ENCODE measurements at places on chromosomes 6 and 20. TPM values are rescaled to one million over a fixed set of nuclear protein-coding genes. Genes with fewer than 3 reads are reported as not detected.

MUC21 gene
- total RNA-seq, result not detected

DNA sequence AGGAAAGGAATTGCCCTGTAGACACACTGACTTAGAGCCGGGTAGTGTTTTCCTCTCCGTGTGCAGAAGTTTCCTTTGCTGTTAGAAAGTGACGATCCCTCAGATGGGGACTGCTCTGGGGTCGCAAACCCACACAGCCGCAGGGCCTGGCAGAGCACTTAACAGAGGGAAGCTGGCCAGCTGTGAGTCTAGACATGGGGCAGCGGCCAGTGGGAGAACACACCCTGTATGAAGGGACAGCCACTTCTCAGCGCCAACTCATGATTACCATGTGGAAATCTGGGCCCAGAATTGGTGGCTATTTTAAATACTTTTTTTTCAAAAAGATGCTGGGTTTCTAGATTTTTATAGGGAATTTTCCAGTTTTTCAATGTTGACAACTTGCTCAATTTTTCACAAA, 39.4 kb downstream of the SLC9A8 start:
- DNase-seq, result no peak

YWHAB gene
- total RNA-seq, result 389 TPM

- no peak for DNase-seq
These were observed 12.7 kb upstream of the IFNGR1 start for GRCh38 chr6:137231895-137232294.

MAP7 gene
- 107 TPM for total RNA-seq

OOEP gene
- total RNA-seq, result not detected

DNA sequence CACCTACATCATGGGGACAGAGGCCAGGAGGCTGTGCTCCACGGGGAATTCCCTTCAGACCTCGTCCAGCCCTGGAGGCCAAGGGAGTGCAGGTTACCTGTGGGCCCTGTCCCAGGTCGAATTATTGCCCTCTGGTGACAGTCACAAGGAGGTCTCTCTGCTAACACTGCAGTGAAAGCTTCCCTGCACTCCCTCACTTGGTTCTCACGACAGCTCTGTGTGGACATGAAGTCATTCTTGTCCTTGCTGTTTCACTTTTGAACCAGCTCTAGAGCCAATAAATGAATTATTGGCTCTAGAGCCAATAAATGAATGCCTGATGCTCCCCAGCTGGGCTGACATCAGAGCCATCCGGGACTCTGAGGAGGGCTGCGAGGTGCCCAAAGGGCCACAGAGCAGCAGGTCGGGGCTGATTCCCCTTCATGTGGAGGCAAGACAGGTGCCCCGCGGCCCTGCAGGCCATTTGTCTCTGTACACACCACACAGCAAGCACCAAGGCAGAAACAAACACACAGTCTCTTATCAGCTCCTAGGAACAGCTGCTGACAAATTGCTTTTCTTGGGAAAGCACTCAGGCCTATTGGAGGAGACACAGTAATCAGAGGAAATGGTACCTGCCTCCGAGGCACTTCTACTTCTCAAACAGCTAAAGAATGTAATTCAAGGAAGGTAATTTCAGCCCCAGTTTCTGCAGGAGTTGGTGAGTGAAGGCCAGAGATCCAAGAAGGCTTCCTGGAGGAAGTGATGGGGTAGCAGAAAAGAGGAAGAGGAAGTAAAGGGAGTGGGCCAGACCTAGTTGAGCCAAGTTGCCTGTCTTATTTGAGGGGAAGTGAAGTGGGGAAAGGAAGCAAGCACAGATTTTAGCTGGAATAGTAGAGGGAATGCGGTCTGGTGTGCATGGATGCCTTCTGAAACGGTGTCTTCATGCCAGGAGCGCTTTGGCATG, 27.5 kb upstream of the TBXT start:
- DNase-seq, result no peak

- DNase-seq, result no peak
These were observed 360 bp downstream of the ANKRD60 start for GRCh38 chr20:58228103-58228483.

DNA sequence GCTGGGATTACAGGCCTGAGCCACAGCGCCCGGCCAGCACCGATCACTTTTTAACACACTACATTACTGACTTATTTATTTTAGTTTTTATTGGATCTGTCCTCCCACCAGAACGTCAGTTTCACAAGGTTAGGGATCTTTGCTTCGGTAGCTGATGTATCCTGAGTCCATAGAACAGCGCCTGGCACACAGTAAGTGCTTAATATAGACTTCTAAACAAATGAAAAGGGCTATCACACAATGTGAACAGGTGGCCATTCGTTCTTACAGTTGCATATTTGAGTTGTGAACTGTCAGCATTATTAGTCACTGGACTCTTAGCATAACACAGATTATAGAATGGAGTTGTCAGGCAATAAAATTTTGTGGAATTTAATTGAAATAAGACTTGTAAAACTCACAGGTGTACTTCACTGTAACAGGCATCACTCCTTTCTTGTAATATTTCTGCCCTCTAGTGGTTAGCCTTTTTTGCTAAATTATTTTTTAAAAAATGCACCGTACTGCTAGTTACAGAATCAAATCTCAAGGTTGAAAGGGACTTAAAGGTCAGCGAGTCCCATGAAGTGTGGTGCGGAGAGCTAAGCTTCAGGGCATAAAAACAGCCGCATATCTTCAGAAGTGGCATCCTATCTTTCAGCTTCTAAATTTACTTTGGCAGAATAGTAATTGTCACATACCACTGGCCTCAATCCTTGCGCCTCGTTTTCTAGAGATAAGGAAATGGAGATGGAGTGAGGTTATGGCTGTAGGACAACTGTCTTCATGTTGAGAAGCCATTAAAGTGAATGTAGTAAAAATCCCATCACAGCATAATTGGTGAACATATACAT, 3.4 kb upstream of the TBC1D7 start:
- no peak for DNase-seq

FOXA2 gene
- total RNA-seq, result not detected

DNA sequence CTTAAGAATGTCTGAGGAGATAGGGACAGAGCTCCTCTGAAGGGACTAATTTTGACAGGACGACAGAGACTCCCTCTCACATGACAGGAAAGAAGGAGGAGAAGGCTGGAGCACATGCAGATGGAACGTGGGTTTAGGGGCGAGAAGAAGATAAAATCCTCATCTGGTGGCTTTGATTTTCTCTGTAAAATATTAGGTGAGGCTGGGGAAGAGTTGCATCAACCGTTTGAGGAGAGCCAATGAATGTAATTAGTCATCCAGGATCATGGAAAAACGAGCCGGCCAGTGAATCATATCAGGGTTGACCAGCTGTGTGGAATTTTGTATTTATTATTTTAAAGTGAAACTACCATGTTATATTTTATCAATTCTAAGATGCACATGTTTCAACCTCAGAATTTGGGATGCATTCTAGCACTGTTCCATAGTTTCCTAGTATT, 46.9 kb upstream of the ADGRF4 start:
- no peak for DNase-seq

DNA sequence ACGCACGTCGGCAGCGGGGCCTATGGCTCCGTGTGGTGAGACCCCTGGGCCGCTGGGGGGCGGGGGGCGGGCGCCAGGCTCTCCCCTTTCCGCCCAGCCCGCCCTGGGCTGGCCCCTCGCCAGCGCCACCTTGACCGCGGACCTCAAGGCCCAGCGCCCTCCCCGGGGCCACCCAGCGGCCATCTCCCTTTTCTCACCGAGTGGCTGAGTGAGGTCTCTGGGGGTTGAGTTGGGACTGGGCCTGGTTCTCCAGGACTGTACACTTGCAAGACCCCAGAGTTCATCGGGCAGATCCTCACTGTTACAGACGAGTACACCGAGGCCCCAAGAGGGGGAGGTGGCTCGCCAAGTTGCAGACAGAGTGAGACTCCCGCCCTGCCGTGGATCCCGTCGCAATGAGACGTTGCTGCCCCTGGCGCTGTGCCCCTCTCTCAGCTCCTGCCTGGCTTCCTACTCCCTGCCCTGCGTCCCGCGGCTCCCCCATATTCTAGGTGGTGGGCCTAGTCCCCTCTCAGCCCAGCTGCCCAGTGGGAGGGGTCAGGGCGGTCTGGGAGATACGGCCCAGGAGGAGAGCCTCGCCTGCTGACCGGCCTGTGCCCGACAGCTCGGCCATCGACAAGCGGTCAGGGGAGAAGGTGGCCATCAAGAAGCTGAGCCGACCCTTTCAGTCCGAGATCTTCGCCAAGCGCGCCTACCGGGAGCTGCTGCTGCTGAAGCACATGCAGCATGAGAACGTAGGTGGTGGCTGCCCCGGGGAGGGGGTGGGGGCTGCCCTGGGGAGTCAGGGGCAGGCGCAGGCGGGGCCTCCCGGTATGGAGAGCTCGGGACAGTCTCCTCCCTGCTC, 576 bp downstream of the MAPK13 start:
- DNase-seq, result no peak

TSHZ2 gene
- 15.5 TPM for total RNA-seq

RPN2 gene
- 59.5 TPM for total RNA-seq

DNA sequence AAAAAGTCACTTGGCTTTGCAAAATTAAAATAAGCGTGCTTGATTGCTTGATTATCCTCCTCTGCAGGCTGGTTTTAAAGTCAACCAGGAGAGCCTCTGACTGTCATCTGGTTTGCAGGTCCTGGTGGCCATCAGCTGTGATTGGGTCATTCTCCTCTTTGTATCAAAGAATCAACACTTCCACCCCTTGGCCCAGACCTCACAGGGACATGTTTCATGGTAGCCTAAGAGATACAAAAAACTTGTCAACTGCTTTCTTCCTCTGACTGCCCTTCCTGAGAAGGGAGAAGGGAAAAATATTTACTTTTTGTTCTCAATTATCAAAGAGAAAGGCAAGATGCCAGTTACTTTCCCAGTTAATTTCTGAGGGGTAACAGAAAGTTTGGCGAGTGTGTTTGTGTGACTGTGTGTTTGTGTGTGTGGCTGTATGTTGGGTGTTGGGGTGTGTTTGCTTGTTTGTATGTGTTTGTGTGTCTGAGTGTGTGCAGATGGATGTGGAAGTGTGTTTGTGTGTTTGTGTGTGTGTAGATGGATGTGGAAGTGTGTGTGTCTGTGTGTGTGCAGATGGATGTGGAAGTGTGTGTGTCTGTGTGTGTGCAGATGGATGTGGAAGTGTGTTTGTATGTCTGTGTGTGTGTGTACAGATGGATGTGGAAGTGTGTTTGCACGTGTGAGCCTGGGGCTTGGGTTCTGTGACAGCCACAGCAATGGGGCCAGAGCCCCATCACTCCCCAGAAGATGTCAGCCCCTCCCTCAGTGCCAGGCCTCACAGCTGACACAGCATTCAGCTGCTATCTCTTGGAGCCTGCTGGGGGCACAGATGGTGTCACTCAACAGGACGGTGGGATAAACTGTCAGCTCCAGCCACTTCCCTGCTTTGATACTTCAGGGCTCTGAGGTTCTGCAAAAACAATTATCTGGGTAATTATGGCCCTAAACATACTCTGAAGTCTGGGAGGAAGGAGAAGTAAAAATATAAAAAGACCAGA, 98.6 kb upstream of the RNF24 start:
- DNase-seq, result no peak
